NCI-H2081 treated with DMSO at 0.1 percent for 48 hours (cell line): ENCODE measurements at places on chromosomes 11 and 22.

- DNase-seq: no peak
Measured at GRCh38 chr11:7871056-7871455, 60.0 kb downstream of the OR10A6 start.

GRCh38 chr11:34669458-34669857 lies 48.6 kb downstream of the EHF start:
- no peak for DNase-seq

- no peak for DNase-seq
Measured at GRCh38 chr22:36584666-36585065, 55.7 kb upstream of the EIF3D start.

DNA sequence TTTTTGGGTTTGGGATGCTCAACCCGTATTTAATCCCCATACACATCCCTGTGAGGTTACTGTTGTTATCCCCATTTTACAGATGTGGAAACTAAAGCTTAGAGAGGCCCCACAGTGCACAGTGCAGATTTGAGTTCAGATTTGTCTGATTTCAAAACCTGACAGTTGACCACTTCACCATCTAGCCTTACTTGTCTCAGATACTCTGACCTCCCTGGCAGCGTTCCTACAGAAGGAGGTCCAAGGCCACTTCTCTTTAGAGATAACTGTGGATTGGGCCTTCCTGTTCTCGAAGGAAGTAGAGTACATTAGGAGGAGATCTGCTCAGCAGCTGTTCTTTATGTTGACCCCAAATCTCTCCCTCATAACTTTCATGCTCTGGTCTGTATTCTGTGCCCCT lies 46.7 kb upstream of the CTTN start:
- DNase-seq: no peak

DNA sequence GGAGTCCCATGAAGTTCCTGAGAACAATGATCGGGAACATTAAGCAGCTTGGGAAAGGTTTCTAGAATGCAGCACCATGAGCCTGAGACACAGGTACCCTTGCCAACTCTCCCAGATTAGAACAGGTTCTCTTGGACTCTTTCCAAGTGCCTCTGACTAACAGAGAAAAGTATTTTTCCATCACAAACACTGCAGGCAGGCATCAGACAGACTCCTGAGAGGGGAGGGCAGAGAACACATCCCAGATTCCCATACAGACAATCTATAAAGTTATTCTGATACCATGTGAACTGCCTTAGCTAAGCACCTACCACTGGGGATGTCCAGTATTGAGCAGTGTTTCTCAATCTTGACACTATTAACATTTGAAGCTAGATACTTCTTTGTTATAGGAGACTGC lies 27.3 kb downstream of the SERGEF start:
- DNase-seq: no peak

GRCh38 chr11:108025387-108026080 lies 16.8 kb downstream of the CUL5 start:
- no peak for DNase-seq

DNA sequence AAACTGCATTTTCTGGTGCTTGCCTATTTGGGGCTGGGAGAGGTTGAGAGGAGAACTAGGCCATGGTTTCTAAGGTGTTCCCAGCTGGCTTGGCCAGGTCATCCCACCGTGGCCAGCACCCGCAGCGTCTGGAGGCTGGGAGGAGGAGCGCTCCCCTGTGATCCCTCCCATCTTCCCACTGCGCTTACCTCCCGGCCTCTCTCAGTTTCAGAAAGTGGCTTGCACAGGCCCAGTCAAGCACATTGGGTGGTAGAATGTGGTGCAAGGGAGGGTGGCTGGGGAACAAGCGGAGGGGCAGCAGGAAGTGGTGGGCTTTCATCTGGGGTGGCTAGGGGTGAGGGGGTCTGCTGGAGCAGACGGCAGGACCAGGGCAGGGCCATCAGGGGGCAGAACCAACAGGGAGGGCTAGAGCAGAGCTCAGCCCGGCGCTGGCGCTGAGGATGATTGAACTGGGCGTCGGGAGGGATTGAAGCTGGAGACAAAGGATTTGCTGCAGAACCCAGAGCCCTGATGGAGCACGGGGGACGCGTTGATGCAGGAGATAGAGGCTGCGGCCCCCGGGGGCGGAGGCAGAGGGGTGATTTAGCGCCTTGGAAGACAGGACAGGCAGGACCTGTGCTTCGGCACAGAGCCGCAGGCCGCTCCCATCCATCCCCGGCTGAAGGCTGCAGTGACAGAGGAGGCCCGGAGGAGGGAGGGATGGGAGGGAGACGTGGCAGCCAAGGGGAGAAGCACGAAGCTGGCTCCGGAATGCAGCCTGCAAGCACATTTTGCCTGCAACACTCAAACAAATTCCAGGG lies 76.0 kb downstream of the TRIM29 start:
- no peak for DNase-seq
